H1 (cell line): ENCODE measurements at places on chromosomes 2 and 18. TPM values are rescaled to one million over a fixed set of nuclear protein-coding genes. Genes with fewer than 3 reads are reported as not detected.

DNA sequence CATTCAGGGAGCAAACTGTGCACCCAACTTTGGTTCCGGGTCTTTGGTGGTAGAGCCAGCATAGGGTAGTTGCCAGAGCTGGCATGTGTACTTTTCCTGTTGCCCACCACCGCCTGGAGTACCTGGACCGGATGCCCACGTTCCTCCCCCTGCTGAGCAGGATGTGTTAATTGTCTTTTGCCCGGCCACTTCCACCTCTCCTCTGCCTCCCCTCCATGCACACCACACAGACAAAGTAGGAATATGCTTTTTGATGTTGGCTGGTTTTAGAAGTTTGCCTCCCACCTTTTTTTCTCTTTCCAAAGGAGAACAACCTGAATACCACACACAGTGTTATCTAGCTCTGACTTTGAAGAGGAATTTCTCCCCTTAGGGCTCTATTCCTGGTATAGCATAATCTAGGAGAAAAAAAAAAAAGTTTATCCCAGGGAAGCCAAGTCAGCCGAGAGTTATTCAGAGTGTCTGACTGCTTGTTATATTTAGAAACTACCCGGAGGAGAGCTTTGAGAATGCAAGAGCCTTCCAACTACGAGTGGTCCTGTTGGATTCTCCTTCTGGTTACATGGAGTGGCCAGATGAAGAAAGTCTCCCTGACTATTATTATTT lies 111.9 kb downstream of the SETBP1 start:
- no peak for DNase-seq
- H3K4me1 ChIP-seq = no peaks in the 10 kb centered on the region
- no peaks in the 10 kb centered on the region for H3K36me3 ChIP-seq
- no peaks in the 10 kb centered on the region for H3K27me3 ChIP-seq
- H3K4me3 ChIP-seq = no peak overlapping the region
- H3K27ac ChIP-seq = no peak overlapping the region

GRCh38 chr18:49588971-49589370 lies 27.1 kb downstream of the LIPG start:
- H3K4me1 ChIP-seq = no peaks in the 10 kb centered on the region
- H3K4me3 ChIP-seq = no peak overlapping the region
- peaks cover 9% of the 10 kb centered on the region; the same call in 1 of the 2 replicates for H3K36me3 ChIP-seq
- H3K27me3 ChIP-seq = no peaks in the 10 kb centered on the region

DNA sequence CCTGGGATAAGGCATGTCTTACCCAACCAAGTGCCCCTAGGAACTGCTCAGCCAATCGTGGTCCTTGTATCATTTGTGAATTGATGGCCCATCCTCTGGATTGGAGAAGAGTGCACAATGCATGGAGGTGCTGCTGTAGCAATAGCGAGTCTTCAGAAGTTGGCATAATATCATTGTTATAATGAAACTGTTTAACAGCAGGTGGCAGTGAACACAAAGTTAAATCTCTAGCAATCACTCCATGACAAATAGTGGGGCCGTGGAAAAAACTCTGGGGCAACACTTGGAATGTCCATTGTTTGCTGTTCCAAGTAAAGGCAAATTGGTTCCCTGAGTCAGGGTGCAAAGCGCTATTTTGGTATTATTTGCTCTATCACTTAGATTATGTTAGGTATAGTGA lies 11.4 kb downstream of the REG1A start:
- no peaks in the 10 kb centered on the region for H3K36me3 ChIP-seq
- H3K27ac ChIP-seq = no peak overlapping the region
- no peaks in the 10 kb centered on the region for H3K27me3 ChIP-seq
- no peak overlapping the region for H3K4me3 ChIP-seq
- H3K4me1 ChIP-seq = no peaks in the 10 kb centered on the region

- H3K36me3 ChIP-seq = no peaks in the 10 kb centered on the region
- DNase-seq = no peak
- peaks cover 5% of the 10 kb centered on the region; the same call in 1 of the 2 replicates for H3K4me1 ChIP-seq
- H3K27me3 ChIP-seq = no peaks in the 10 kb centered on the region
- H3K4me3 ChIP-seq = no peak overlapping the region
These were observed 669.5 kb upstream of the REG3G start for GRCh38 chr2:78355967-78356366.

Gene ASB18
- not detected in 2 replicates for total RNA-seq

DNA sequence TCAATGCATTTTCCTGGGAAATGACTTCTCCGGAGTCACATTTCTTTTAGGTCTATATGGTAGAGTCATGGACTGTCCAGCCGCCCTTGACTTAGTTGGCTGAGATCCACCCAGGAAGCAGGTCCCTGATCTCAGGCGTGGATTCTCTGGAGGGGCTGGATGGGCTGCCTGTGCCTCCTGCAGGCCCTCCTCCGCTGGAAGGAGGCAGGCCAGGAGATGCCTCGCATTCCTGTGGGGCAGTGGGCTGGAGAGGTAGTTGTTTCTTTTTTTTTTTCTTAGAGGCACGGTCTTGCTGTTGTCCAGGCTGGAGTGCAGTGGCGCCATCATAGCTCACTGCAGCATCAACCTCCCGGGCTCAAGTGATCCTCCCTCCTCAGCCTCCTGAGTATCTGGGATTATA lies 129.0 kb upstream of the MYCN start:
- H3K27me3 ChIP-seq = no peaks in the 10 kb centered on the region
- H3K4me3 ChIP-seq = no peak overlapping the region
- H3K36me3 ChIP-seq = no peaks in the 10 kb centered on the region
- H3K4me1 ChIP-seq = peaks cover 29% of the 10 kb centered on the region

DNA sequence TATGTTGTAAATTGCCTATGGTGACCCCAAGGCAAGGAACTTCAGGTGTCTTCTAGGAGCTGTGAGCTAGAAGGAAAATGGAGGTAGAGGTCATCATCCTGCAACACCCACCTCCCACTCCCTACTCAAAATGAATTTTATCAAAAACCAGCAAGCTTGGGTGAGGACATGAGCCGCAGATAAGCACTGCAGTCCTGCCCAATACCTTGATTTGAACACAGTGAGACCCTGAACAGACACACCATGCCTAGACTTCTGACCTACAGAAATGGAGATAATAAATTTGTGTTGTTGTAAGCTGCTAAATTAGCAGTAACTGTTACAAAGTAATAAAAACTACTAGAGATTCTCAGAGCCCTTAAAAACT lies 13.4 kb downstream of the MEX3C start:
- no peak overlapping the region for H3K4me3 ChIP-seq
- peaks cover 11% of the 10 kb centered on the region for H3K36me3 ChIP-seq
- H3K4me1 ChIP-seq = peaks cover 3% of the 10 kb centered on the region; the same call in 1 of the 2 replicates
- H3K27me3 ChIP-seq = no peaks in the 10 kb centered on the region
